ENCODE measurements at places on chromosomes 7 and 10.
A peak's percentile ranks its signal among the peaks of the same experiment; 100 is the strongest.

GRCh38 chr7:136342251-136342650, 365.1 kb upstream of the MTPN start:
- no peak for DNase-seq

DNA sequence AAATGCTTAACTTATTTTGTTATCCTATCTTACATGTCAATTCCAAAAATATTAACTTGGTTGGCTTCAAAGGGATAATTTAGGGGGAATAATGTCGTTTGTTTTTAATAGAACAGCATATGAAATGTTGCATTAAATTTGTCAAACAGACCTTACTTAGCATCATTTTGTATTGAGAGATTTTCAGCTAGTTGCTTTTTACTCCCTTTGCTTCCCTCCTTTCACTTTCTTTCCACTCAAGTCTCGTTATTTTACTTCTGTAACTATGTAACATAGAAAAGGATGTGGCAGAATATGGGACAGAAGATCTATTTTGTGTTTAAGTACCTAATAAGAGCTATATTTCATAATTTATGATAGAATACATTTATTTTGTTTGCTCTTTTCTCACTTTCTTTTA, 2.6 kb downstream of the PHYHIPL start:
- DNase-seq = no peak

- no peak for DNase-seq
Measured at GRCh38 chr7:34260279-34260678, 354.9 kb downstream of the BMPER start.

DNA sequence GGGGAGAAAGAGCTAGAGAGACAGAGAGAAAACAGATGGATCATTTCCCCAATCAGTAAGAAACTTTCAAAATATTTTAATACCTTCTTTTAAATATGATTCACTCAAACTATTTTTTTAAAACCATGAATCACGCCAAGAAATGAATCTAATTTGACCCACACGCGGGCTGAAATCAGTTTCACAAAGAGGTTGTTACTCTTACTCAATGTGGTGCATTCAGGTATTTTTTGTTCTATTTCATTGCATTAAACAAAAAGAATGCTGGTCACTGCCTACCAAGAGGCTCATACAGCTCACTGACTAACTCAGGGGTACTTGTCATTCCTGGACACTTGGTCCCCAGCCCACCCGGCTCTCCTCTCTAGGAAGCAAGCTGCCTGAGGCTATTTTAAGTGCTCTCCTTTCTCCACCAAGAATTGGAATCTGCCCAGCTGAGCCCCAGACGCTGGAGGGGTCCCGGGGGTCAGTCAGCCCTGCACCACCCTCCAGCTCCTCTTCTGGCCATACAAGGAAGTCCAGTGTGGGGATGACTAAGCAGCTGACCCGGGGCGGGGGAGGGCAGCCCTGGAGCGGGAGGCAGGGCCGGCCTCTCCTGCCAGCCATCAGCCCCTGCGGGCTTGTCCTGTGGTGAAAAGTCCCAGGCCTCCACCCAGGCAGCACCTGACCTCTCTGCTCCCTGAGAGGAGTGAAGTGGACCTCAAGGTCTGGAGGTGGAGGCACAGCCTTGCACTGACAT, 21.7 kb upstream of the PFKP start:
- DNase-seq = no peak

- DNase-seq = no peak
Measured at GRCh38 chr7:38700116-38700515, 68.9 kb upstream of the AMPH start.

DNA sequence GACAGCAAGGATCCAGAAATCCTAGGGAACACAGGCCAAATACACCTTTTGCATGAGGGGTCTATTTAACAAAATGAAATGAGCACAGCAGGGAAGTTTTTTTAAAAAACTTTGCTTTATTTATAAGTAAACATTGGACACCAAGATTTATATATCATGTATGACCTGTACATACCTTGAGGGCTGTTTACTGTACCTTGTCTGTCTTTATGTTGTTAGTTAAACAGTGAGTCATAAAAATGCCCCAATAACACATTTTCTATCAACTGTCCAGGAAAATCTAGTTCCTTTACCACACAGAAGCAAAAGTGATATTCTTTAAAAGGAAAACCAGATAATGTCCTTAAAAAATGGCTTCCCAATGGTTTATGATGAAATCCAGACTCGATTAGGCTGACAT, 45.1 kb upstream of the AGR3 start:
- no peak for DNase-seq

DNA sequence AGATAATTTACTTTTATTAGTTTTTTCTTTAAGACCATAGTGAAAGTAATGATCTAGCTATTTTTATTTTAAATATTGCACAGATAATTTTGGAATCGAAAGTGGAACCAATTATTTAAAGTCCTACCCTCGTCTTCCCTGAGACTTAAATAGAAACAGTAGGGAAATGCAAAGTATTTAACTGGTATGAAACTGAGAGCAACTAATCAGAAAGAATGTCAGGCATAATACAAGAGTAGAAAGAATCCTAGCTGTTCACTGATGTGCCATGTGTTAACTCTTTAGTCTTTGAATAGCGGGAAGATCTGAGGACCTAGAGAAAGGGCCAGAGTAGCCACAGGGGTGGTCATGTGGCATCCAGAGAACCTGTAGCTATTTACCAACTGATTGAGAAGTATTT, 630.0 kb downstream of the NRG3 start:
- DNase-seq = no peak

- no peak for DNase-seq
Measured at GRCh38 chr10:70578371-70578947, 24.1 kb downstream of the PRF1 start.

DNA sequence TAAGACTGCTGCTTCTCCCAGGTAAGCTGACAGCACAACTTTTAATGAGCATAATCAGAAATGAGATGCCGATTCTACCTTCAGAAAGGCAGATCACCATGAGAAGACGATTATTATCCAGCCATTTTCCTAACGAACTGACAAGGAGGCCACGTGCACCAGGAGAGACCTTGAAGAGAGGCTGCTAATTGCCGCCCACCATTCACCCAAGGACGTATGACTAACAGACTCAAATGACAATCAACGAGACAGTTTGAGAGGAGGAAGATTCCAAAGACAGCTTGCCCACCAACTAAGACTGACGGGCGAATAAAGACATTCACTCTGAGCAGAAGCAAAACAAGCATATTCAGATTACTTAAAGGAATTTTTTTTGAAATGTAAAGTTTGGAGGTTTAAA, 301.9 kb upstream of the TAC1 start:
- no peak for DNase-seq

GRCh38 chr7:39733881-39734632, 110.7 kb downstream of the RALA start:
- DNase-seq = no peak

GRCh38 chr7:147539685-147540084, 1050.9 kb upstream of the C7orf33 start:
- no peak for DNase-seq

GRCh38 chr10:125054669-125055268, 105.6 kb downstream of the CTBP2 start:
- no peak for DNase-seq

DNA sequence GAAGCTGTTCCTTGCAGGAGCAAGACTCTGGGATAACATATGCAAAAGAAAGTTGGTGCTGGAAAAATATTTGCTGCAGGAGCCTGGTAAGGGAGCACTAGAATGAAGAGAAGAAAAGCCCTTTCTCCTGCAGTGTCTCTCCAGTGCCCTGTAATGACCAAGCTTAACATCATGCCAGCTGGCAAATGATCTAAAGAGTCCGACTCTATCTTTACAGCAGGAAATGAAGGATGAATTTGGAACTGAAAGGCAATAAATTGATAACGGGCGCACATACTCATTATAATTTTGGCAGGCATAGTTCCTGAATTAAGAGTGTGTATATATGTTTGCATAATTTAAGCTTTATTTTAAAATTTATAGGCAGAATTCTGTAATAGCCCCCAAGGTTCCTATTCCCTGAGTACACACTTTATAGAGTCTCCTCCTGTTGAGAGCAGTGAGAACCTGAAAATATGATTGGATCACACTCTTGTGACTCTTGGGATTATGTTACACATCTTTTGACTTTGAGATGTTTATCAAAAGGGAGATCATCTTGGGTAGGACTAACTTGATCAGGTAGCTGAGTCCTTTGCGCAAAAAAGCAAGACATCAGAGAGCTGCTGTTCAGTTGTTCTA, 299.0 kb upstream of the MBL2 start:
- no peak for DNase-seq

GRCh38 chr7:50153148-50153547, 60.1 kb upstream of the ZPBP start:
- no peak for DNase-seq

DNA sequence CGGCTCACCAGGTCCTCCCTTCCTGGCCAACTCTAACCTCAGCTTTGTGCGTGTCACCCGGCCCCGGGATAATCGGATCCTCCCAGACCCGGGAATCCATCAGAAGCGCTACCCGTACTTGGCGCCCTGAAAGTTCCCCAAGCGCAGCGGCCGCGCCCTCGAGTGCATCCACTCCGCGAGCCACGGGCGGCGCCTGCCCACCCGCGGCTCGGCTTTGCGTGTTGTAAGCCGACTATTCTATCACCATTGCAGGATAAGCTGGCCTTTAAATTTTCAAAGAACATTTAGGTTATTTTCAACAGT, 35.7 kb upstream of the EBLN1 start:
- peak; percentile 77 for DNase-seq

- no peak for DNase-seq
Measured at GRCh38 chr10:128073890-128074289, 52.3 kb downstream of the MKI67 start.

GRCh38 chr7:99099499-99100077, 44.3 kb downstream of the SMURF1 start:
- no peak for DNase-seq

- DNase-seq = no peak
Measured at GRCh38 chr10:86373828-86374227, 7.2 kb upstream of the GRID1 start.

GRCh38 chr10:131830446-131831130, 70.2 kb upstream of the PPP2R2D start:
- DNase-seq = no peak

- no peak for DNase-seq
Measured at GRCh38 chr7:158449266-158449665, 138.4 kb downstream of the PTPRN2 start.

DNA sequence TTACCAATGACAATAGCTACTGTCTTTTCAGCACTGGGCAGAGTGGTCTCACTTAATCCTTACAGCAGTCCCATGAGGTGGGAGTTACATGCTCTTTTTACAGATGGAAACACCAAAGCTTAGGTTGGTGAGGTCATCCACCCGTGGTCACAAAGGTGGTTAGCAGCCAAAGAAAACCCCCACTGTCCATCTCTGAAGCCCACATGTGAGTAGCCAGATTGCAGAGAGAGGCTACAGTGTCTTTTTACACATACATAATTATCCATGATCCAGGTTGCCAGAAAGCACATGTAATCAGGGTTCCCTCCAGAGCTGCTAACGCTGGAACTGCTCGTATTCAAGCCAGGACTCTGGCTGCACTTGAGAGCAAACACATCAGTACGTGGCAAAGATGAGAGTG, 24.6 kb upstream of the ANKRD2 start:
- DNase-seq = no peak

GRCh38 chr10:108411206-108411605, 1246.7 kb upstream of the SORCS1 start:
- no peak for DNase-seq

DNA sequence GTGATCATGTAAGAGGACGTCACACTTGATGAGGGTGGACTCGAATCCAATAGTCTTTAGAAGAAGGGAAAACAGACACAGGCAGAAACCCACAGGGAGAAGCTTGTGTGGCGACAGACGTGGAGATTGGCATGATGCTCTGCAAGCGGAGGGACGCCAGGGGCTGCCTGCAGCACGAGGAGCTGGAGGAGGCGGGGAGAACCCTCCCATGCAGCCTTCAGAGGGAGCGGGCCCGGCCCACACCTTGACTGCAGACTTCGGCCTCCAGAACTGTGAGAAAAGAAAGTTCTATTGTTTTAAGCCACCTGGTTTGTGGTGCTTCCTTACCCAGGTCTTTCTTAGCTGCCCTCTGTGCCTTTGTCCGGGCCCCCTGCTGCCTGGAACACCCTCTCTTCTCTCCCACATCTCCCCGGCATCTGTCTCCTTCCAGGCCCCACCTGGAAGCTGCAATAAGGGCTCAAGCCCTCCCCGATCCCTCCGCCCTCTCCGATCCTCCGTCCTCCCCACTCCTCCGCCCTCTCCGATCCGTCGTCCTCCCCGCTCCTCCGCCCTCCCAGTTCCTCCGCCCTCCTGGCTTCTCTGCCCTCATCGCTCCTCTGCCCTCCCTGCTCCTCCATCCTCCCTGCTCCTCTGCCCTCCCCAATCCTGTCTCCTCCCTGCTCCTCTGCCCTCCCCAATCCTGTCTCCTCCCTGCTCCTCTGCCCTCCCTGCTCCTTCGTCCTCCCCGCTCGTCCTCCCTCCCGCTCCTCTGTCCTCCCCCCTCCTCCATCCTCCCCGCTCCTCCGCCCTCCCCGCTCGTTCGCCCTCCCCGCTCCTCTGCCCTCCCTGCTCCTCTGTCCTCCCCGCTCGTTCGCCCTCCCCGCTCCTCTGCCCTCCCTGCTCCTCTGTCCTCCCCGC, 17.4 kb upstream of the PRKAG2 start:
- DNase-seq = peak; percentile 38

- DNase-seq = no peak
Measured at GRCh38 chr7:47804767-47805545, 143.3 kb downstream of the PKD1L1 start.

GRCh38 chr7:104839842-104840241, 174.2 kb upstream of the KMT2E start:
- no peak for DNase-seq

DNA sequence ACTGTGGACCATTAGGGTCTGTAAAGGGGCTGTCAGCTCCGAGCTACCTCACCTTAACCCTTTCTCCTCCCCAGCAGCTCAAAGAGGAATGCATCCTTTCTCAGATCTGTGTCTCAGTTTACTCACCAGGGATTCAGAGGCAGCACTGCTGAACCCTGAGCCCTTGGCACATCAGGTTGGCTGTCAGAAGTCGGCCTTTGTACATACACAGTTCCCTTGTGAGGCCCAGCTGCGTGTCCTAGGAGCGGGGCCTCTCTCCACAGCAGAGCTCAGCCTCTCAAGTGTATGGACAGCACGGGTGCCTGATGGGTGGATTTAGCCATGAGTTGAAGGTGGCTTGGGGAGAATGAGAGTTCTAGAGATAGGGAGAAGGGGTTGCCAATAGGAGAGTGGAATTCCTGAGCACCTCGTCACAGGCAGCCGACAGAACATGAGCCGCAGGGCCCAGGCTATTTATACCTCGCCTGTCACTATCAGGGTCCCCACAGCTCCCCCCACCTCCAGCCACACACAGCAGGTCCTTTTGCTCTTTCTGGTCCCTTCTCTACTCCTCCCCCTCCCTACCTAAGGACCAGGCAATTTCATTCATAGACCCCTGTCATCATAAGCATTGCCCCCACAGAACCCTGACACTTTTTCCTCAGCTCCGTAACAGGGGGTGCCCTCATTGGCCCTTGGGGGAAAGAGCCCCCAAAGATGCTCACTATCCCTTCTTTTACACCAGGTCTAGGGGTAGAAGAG, 2.1 kb upstream of the FLNC start:
- DNase-seq = no peak

Data from ascending aorta (tissue), 2 donors.